ENCODE measurements at places on chromosomes 16 and 17.

DNA sequence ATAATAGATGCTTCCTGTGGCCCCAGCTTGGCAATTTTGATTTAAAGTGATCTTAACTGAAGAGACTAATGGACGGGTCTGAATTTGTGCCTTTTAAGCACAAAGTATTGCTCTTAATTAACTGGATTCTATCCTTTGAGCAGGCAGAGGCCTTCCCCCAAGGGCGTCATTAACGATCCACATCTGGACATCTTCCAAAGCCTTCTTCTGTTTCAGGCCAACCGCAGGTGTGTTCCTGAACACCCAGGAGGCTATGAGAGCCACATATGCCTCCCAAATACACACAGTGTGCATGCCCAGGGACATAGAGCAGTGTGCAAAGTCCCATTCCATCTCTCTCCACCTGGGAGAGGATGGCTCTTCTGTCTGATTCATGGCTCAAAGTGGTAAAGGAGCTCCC, 42.3 kb downstream of the MAPT start:
- DNase-seq = no peak

DNA sequence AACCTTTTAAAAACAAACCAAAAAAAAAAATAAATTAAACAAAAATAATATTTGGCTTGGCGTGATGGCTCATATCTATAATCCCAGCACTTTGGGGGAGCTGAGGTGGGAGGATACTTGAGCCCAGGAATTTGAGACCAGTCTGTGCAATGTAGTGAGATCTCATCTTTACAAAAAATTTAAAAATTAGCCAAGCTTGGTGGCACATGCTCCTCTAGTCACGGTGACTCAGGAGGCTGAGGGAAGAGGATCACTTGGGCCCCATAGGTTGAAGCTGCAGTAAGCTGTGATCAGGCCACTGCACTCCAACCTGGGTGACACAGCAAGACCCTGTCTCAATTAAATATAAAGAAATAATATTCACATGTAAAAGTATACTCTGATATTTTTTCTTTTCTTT, 12.2 kb downstream of the GNGT2 start:
- no peak for DNase-seq

DNA sequence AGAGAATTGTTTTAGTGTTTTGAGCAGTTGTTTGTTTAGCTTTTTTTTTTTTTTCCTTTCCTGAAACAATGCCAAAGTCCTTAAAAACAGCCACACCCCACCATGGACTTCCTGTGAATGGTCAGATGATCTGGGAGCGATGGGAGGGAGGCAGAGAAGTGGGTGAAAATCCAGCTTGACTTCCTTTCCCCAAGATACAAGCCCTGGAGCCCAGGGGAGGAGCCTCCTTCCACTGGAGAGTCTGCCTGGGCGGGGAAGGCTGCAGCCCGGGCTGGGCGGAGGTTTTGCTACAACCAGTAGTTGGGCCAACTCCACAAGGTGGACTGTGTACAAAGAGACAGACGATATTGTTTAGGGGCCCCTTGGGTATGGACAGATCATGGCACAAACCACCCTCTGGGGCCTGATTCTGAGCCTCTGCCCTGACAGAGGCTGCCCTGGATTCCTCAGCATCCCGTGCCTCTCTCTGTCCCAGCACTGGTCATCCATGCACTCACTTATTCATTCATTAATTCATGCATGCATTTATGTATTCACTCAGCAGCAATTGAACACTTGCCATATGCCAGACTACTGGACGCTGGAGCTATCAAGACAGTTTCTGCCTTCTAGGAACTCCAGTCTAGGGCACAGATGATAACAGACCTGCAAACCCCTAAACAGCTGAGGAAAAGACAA, 29.8 kb downstream of the WSB1 start:
- peak; percentile 31 for DNase-seq

DNA sequence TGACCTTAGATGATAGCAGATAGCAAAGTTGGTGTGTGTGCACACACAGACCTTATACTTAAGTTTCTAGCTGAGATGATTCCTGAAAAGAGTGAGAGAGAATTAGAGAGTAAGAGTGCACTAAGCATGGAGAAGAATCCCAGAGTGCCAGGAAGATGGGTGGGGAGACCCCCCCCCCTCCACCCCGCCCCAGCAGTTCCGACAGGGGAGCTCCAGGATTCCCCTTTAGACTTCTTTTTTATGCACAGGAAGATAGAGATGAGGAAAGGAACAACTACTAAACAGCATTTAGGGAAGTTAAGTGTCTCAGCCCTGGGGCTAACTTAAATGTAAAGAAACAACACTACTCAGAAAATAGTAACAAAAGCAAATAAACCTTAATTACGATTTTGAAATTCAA, 878.0 kb upstream of the GOT2 start:
- DNase-seq = no peak

DNA sequence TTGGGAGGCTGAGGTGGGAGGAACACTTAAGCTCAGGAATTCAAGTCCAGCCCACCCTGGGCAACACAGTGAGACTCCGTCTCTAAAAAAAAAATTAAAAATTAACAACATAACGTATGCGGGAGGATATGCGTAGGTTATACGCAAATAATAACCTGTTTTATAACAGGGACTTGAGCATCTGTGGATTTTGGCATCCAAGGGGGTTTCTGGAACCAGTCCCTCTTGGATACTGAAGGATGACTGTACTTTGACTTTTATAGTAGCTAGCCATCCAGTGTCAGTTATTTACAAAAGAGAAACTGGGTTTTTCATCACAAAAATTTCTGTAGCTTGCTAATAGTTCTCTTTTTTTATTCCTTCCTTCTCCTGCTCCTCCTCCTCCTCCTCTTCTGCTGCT, 64.5 kb downstream of the TNRC6C start:
- no peak for DNase-seq

DNA sequence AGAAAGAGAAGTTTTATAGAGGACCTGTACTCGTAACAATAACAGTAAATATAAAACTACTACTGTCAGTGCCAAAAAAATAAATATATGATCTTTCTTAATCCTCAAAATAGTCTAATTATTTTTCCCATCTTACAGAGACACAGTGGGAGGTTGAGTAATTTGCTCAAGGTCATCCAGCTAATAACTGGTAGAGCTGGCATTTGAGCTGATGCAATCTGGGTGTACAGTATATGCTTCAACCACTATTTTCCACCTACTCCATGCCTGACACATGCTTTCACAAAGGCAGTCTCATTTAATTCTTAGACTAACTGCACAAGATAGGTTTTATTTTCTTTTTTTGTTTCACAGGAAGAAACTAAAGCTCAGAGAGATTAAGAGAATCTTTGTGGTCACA, 33.6 kb downstream of the PIGL start:
- DNase-seq = no peak

DNA sequence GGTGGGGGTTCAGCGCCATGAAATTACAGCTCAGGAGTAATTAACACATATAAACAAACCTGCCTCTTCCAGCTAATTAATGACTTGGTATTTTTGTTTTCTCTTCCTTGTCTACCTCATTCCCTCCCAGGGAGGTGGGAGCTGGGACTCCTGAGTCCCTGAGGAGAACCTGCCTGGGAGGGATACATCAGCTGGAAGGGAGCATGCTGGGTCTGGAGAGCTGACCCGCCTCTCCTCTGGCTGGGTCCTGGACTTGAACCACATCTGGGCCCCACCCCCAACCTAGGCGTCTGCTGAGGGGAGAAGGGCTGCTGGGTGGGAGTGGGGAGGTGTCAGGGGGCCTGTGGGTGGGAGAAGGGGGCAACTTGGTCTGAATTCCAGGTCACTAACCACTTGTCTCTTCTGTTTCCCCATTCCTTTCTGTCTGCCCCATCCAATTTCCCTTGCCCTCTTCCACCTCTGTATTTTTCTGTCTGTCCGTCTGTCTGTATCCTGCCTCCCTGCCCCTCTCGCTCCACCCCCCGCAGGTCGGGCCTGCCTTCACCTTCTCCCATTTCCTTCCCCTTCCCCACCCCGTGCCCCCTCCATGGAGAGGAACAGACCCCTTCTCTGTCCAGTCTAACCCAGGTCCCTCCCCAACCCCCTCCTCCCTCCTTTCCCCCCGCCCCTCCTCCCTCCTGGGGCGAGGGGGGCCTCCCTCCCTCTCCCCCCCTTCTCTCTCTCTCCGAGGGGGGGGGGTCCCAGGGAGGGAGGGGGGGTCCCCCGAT, at the start of gene NLGN2:
NLGN2 (plus strand) TSS at position 361 of the 767 bp plus-strand sequence. CDS start 411 bp downstream, outside the sequence.
- DNase-seq = no peak

- no peak for DNase-seq
These were observed 148.9 kb upstream of the COX10 start for GRCh38 chr17:13920413-13920812.

DNA sequence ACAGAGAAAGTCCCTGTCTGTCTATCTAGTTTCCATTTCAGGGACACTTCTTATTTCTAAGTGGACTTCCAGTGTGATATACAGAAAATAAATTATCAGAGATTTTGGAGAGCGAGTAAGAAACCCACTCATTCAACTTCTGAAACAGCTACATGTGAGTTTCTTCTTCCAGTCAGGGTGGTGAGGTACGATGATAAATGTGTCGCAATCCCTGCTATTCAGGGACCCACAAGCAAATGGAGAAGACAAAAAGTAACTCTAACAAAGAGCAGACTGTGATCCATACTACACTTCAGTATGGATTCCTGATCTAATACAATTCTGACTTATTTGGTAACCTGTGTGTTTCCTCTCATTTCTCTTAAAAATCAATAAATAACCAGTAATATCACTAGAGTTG, 16.8 kb downstream of the CNTNAP4 start:
- DNase-seq = no peak

DNA sequence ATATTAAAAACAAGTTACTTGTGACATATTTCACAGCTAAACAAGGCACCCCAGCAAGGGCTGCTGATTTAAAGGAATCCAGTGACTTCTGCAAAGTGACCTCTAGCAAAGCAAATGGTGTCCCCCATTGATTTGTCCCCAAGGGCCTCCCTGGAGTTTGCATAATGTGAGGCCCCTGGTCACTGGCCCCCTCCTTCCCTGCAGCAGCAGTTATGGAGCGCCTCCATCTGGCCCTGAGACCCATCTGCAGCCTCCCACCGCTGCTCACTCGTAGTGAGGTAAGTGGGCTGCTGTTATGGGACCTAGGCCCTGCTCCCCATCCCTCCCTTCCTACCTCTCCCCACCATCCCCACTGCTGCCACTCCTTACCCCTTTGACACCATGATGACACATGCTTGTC, 19.6 kb upstream of the EEF2K start:
- DNase-seq = no peak

- no peak for DNase-seq
These were observed 219.7 kb upstream of the HSBP1 start for GRCh38 chr16:83588070-83588469.

DNA sequence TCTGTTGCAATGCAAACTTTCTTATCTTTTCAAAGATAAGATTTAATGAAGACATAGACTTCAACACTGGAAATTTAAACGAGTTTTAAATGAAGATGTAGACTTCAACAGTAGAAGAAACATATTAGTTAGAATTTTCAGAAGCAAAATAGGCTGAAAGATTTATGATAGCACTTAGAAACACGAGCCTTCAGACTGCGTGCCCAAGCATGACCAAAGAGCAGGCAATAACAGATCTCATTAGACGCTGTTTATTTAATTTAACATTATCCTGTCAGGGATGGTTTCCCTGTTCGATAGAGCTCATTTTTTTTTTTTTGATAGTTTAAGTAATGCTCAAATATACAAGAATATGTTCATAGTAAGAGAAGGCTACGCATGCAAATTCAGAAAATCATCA, 604.7 kb upstream of the SOX9 start:
- DNase-seq = no peak

GRCh38 chr16:8107296-8107695, 483.0 kb downstream of the TMEM114 start:
- DNase-seq = no peak

DNA sequence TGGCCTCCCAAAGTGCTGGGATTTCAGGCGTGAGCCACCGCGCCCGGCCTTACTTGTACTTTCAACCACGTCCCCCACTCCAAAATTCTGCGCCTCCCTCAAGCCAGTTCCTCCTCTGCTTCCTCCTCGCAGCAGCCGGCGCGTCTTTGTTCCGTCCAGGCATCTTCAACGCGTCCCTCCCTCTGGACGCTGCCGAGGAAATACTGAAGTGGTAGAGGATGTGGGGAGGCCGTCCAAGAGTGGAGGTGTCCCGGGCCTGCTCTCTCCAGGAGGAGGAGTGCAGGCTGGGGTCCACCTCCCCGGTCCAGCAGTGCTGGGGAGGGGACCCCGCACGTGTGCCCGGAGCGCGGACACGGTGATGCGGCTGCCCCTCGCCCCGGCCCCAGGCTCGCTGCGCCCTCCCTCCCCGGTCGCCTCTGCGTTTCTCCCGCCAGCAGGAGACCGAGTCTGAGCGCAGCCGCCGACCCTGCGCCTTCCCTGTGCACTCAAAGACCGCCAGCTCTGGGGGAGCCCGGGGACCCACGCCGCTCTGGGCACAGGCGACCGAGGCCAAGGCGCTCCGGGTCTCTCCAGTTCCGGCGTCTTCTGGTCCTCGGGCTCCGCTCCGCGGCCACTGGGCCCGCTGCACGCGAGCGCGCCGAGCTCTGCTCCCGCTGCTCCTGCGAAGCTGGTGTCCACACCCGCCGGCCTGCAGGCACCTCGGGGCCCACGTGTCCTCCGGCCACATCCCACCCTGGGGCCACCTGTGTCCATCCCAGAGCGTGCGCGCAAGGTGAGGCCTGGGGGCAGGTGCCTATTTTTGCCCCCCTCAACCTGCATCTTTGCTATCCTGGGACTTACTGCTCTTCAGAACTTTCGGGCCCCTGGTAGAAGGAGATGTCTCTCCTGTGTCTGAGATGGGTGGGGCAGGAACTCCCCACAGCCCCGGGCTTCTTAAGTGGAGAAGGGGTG, 31.7 kb downstream of the OSBPL7 start:
- no peak for DNase-seq

GRCh38 chr16:1333149-1333812, at the start of gene BAIAP3:
Gene BAIAP3 (plus strand): TSS chr16:1333645. CDS start chr16:1338550, 4,905 bp downstream.
- no peak for DNase-seq

DNA sequence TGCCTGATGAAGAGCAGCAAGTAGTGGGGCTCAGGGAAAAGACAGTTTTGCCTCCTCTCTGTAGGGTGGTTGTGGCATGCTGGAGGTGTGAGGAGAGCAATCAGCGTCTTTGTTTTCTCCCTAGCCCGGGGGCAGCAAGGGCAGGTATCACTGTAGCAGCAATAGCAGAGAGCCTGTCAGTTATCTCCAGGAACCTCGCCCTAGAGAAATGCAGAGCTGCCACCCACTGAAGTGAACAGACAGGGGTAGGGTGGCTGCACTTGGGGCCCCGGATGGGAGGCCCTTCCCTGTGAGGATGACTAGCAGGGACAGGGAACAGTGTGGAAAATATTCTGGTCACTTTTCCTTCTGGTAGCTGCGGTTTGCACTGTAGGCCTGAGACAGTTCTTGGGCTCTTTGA, 886.5 kb downstream of the CDH8 start:
- no peak for DNase-seq

- DNase-seq = no peak
These were observed 64.4 kb downstream of the MAP2K6 start for GRCh38 chr17:69478916-69479315.
